ENCODE measurements at places on chromosomes 2 and 18. TPM values are rescaled to one million over a fixed set of nuclear protein-coding genes. Genes with fewer than 3 reads are reported as not detected.

SLC9A2 gene
- total RNA-seq: not detected

IL37 gene
- not detected for total RNA-seq

FRZB gene
- total RNA-seq: 0.66 TPM

SERPINB11 gene
- total RNA-seq: not detected

CPO gene
- 0.13 TPM for total RNA-seq

CROCC2 gene
- under 0.01 TPM for total RNA-seq

ALPG gene
- not detected for total RNA-seq

ZSWIM2 gene
- total RNA-seq: not detected

RSAD2 gene
- 0.40 TPM for total RNA-seq

CPS1 gene
- total RNA-seq: 19.1 TPM

RNF125 gene
- 0.13 TPM for total RNA-seq

B3GNT7 gene
- 0.26 TPM for total RNA-seq

KCNJ3 gene
- total RNA-seq: not detected

CAVIN2 gene
- total RNA-seq: 17.4 TPM

SPATA3 gene
- total RNA-seq: not detected

LDLRAD4 gene
- total RNA-seq: 3.7 TPM

KHK gene
- 0.81 TPM for total RNA-seq

POTEJ gene
- total RNA-seq: not detected

SULT1C4 gene
- total RNA-seq: 0.19 TPM

RAB17 gene
- total RNA-seq: 0.26 TPM

CDH7 gene
- total RNA-seq: not detected

LOXL3 gene
- total RNA-seq: 155 TPM

SP5 gene
- total RNA-seq: not detected

RND3 gene
- total RNA-seq: 285 TPM

KCNIP3 gene
- 0.13 TPM for total RNA-seq

DUSP2 gene
- 0.66 TPM for total RNA-seq

HTR2B gene
- 269 TPM for total RNA-seq

PTGR3 gene
- total RNA-seq: 6.8 TPM

CD8B2 gene
- total RNA-seq: not detected

ZNF804A gene
- 0.25 TPM for total RNA-seq

TTN gene
- total RNA-seq: 5.6 TPM

LINC00305 gene
- not detected for total RNA-seq

RESP18 gene
- total RNA-seq: not detected

REL gene
- total RNA-seq: 2.1 TPM

LCT gene
- not detected for total RNA-seq

KIAA2012 gene
- not detected for total RNA-seq

GKN2 gene
- total RNA-seq: not detected

LAMA3 gene
- total RNA-seq: 9.5 TPM

SKOR2 gene
- not detected for total RNA-seq

TWIST2 gene
- 17.8 TPM for total RNA-seq

SLC9A4 gene
- under 0.01 TPM for total RNA-seq

C1GALT1C1L gene
- 0.31 TPM for total RNA-seq

INPP5D gene
- 0.56 TPM for total RNA-seq

CYTIP gene
- total RNA-seq: 2.4 TPM

COL3A1 gene
- 1,561 TPM for total RNA-seq

MC5R gene
- not detected for total RNA-seq

TRIM43 gene
- not detected for total RNA-seq

SERPINB2 gene
- total RNA-seq: 2.4 TPM

ATP5MC3 gene
- 78.0 TPM for total RNA-seq

SCN7A gene
- not detected for total RNA-seq

GTF2A1L gene
- 3.5 TPM for total RNA-seq

THSD7B gene
- total RNA-seq: 0.40 TPM

KLHL30 gene
- total RNA-seq: 1.6 TPM

NMUR1 gene
- total RNA-seq: under 0.01 TPM

MGAT4A gene
- total RNA-seq: 1.6 TPM

CCDC195 gene
- total RNA-seq: not detected

CAPN14 gene
- 0.12 TPM for total RNA-seq
